ENCODE measurements at places on chromosomes 7 and 10.

DNA sequence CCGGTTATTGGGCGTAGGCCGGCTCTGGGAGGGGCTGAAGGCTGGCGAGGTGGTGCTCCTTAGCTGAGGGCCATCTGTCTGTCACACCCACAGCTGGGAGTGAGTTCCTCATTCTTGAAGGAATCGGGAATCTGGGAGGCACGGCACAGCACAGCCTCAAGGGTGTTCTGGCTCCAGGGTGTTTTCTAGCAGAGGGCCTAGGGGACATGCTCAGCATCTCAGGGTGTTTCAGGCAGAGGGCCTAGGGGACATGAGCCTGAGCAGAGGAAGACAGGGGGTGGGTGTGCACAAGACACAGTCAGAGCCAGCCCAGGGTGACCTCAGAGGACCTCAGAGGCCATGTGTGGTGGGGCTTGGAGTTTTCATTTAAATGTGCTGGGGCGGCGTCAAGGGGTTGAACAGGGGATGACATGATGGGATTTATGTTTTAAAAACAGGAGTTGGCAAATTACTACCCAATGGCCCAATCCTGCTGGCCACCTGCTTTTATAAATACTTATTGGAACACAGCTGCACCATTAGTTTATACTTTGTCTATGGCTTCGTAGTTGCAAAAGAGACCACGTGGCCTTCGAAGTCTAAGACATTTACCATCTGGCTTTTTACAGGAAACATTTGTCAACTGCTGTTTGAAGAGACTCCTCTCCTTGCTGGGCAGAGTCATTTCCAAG, 121.6 kb downstream of the PRKAG2 start:
- no peak for DNase-seq

GRCh38 chr10:3397231-3397630, 224.6 kb upstream of the PITRM1 start:
- no peak for DNase-seq

DNA sequence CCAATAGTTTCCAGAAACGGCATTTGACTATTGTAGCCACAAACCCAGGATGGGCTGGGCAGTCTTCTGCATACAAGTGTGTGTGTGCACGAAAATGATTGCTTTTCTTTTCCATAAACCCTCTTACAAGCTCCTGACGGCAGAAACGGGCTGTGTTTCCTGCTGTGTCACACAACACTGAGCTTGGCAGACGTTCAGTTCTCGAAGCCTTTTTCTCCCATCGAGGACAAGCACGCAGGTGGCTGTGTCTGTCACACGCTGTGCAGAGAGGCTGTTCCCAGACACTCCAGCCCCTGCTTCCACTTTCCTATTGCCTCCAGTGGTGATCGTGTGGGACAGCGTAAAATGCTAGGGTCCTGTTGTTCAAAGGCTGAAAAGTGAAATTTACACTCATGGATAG, 32.1 kb downstream of the RBAK start:
- no peak for DNase-seq

DNA sequence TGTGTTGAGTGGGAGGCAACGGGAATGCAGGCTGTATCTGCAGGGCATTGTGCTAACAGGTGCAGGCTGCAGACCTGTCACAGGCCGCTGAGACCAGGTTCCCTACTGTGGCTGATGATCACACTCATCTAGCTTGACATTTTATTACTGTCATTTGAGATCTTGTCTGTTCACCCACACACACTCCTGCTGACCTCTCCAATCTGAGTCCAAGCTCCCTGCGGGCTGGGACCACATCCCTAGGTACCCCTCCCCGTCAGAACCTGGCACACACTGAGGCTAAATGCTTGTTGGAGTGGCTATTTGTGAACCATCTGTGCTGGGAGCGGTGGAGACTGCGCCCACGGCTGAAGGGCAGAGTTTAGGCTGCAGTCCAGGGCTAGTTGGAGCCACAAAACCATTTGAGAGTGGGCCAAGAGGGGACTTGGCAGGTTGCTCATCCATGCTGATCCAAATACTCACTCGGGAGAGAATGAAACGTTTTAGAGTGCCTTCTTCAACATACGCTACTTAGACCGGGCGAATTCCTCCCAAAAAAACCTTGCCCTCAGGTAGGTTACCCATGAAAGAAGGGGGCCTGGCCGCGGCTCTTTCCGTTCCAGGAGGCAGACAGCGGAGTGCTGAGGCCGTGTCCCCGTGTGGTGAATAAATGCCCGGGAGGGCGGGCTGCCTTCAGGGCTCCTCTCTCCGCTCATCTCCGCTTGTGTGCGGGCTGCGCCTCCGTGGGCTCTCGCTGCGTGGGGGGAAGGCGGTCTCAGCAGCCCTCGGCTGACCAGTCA, 164.4 kb downstream of the RGS10 start:
- no peak for DNase-seq

DNA sequence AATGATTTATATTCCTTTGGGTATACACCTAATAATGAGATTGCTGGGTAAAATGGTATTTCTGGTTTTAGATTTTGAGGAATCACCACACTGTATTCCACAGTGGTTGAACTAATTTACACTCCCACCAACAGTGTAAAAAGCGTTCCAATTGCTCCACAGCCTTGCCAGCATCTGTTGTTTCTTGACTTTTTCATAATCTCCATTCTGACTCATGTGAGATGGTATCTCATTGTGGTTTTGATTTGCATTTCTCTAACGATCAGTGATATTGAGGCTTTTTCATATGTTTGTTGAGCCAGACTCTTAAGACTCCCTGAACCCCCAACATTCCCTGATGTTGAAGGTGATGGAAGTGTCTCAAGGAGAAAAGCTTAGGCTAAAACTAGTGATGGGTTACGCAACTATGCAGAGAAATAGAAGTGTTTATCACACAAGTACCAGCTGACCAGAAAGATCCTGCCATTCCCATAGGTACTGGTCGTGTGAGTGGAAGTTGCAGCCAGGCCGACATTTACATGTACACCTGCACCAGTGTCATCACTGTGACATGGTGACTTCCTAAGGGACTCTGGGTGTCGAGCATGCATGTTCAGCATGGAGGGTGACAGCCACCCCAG, 711.2 kb upstream of the NRP1 start:
- no peak for DNase-seq

DNA sequence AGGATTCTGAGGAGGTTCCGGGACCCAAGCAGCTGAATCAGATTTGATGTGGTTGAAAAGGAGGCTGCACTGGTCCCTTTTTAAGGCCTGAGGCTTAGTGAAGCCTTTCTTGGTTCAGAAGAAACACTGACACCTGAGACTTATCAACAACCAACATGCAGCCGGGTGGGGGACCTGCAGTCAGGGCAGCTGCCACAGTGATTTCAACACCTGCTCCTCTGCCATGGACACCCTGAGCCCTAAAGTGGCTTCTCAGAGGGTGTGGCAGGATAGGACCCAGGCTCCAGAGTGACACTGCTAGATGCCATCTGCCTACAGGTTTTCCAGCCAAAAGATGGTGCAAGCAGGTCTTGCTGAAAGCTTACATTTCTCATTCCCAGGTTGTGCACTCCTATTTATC, 99.3 kb downstream of the COL13A1 start:
- no peak for DNase-seq

GRCh38 chr10:8146650-8147049, 92.2 kb downstream of the GATA3 start:
- DNase-seq: no peak

DNA sequence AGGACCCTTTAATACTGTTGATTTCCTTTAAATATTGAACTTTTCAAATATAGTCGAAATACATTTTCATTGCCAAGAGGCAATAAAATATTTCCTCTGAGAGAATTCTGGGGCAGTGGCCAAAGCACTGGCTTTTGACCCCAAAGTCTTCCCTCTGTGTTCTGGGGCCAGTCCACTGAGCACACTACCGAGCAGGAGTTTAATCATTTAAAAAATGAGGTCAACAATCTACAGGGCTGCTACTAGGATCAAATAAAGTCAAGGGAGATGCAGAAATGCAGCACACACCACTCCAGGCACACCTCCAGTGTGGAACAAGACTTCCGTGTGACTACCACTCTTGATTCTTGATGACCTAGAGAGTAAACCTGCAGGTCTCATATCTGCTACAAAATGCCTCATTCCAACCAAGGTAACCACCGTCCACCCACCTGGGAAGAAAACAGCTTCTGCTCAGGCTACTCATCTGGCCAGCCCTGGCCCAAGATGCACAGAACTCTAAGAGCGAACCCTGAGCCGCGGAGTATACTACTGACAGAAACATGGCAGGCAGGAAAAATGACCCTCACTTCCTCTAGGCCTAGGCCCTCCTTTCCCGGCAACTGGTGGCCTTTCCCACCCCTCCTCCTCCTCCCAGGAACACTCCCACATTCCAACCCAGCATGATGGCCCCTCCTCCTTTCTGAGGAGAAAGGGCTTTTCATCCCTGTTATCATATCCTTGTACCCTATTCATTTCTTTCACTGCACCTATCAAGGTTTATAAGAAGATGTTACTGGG, 97.7 kb downstream of the ALOX5 start:
- no peak for DNase-seq

GRCh38 chr10:3396116-3396515, 223.5 kb upstream of the PITRM1 start:
- DNase-seq: no peak

GRCh38 chr7:128322040-128322643, 21.6 kb downstream of the RBM28 start:
- DNase-seq: no peak

- DNase-seq: no peak
Observed at GRCh38 chr10:72697716-72698115, 5.8 kb downstream of the MCU start.

GRCh38 chr7:115410972-115411686, 489.2 kb downstream of the MDFIC start:
- no peak for DNase-seq

DNA sequence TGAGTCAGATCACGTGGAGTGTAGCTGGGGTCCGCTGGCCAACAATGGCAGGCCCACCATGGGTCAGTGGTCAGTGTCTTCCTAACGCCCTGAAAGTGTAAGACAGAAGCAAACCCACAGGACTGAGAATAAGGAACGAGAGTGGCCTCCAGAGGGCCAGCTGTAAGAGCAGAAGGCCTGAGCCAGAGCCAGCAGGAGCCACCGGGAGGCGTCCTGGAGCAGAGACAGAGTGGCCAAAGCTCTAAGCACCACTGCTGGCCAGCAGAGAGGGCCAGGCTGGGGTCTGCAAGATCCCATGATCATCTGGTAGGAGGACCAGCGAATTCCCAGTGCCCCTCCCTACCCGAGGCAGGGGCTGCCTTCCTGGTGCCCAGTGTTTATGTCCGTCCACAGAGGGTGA, 9.2 kb downstream of the CCDC201 start:
- DNase-seq: no peak

DNA sequence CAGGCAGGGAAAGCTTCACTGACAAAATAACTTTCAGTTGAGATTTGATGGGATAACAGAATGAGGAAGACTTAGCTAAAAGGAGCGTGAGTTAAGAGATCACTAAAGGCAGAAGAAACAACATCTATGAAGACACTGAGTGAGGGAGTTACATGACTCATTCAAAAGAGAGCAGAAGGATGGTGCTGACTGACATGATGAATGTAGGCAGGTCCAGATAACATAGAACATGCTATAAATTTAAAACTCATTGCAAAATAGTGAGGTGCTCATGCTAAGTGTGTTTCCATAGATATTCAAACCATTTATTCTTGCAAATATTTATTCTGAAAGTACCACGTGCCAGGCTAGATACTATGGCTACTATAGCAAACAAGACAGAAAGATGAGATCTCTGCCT, 116.4 kb upstream of the DGKB start:
- DNase-seq: no peak

- peak; percentile 65 for DNase-seq
Observed at GRCh38 chr7:29194594-29195427, at the start of gene CHN2. CHN2 (plus strand) TSS chr7:29194775.

GRCh38 chr10:12670004-12670403, 320.7 kb downstream of the CAMK1D start:
- DNase-seq: no peak

GRCh38 chr10:36676321-36676720, 449.1 kb upstream of the ANKRD30A start:
- DNase-seq: no peak

GRCh38 chr10:97762816-97763215, 9.0 kb downstream of the SFRP5 start:
- no peak for DNase-seq

DNA sequence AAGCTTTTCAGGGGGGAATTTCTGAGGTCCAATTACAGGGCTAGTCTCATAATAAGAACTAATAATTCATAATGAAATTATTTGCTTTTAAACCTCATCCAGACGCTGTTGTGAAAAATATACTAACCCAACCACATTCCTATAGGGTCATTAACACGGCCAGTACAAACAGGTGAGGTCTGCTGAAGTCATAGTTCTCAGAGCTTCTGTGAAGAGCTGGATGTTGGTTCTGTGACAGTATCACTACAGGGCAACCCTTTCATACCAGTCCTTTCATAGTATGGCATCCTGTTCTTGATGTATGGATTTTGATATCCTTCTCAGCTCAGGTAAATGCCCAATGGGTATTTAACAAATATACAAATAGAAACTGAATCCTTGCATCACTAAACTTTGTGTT, 62.3 kb upstream of the FAM133B start:
- DNase-seq: no peak

DNA sequence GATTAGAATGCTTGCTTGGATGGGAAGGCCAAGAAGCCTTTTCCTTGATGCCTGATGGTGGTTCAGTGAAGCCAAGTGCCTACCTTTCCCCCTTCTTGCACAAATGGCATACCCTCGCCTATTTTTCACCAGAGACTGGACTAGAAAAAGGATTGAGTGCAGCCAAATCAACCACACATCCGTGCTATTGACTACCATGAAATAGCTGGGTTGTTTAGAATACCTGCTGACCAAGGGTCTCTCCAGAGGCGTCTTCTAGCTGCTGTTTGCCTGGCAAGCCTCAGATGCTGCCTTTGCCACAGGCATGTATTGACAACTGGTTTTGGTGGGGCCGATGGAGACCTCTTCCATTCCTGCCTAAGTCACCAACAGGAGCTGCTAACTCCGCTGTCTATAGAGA, 146.5 kb downstream of the NRF1 start:
- DNase-seq: no peak

- DNase-seq: no peak
Observed at GRCh38 chr10:54441275-54441674, 359.8 kb downstream of the PCDH15 start.

- no peak for DNase-seq
Observed at GRCh38 chr10:7417807-7418206, 7.0 kb upstream of the SFMBT2 start.

DNA sequence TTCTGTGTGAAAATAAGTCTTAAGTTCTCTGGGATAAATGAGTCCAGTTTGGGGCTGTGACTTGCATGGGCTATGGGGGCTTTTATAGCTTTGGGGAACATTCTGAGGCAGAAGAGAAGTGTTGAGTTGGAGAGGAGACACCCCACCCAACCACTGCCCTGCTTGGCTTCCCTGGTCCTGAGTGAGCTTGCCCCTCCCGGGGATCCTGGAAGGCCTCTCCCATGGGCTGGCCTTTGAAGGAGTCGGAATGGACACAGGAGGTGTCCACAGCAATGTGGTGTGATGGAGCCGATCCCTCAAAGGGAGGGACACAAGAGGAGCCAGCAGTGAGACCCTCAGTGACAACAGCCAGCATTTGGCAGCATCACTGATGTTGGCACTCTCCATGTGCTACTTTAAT, 89.8 kb downstream of the GLRX3 start:
- no peak for DNase-seq

- DNase-seq: no peak
Observed at GRCh38 chr10:22229802-22230157, 12.0 kb upstream of the EBLN1 start.
